Esophagus mucosa (tissue), 1 donor: ENCODE measurements at places on chromosomes 11 and 22. TPM values are rescaled to one million over a fixed set of nuclear protein-coding genes. Genes with fewer than 3 reads are reported as not detected.

Gene SLC22A12
- not detected for total RNA-seq

Gene CCDC87
- total RNA-seq, result 0.16 TPM

DNA sequence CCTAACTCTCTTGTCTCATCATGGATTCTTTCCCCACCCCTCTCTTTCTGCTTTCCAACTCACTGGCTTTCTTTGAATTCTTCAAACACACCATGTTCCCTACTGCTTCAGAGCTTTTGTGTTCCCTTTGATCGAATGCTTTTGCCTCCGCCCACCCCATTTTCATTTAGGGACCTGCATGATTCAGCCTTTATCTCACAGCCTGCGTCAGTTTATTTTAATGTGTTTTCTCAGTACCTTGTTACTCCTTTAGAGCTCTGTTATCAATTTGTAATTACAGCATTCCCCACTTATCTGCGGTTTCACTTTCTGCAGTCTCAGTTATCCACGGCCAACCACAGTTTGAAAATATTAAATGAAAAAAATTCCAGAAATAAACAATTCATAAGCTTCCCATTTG, 451.3 kb downstream of the METTL15 start:
- no peak for ATAC-seq

GRCh38 chr11:26070714-26071380, 261.1 kb upstream of the ANO3 start:
- no peak for ATAC-seq

GRCh38 chr11:75966537-75967287, 151.7 kb downstream of the UVRAG start:
- ATAC-seq, result no peak

DNA sequence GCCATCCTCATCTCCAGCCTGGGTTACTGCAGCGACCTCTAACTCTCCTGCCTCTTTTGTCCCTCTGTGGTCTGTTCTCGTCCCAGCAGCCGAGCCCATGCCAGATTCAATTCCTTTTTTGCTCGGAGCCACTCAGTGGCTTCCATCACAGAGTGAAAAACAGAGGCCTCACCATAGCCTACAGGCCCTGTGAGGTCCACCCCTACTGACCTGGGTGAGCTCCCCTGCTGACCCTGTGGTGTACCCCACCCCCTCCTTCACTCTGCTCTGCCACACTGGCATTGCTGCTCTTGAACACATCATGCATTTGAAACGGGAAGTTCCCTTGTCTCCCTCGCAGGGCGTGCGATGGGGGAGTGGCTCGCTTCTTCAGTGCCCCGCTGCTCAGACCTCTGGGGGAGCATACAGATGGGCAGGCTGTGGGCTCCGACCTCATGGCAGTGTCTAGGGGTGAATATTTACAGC, 2.1 kb downstream of the AIP start:
- ATAC-seq, result no peak

DNA sequence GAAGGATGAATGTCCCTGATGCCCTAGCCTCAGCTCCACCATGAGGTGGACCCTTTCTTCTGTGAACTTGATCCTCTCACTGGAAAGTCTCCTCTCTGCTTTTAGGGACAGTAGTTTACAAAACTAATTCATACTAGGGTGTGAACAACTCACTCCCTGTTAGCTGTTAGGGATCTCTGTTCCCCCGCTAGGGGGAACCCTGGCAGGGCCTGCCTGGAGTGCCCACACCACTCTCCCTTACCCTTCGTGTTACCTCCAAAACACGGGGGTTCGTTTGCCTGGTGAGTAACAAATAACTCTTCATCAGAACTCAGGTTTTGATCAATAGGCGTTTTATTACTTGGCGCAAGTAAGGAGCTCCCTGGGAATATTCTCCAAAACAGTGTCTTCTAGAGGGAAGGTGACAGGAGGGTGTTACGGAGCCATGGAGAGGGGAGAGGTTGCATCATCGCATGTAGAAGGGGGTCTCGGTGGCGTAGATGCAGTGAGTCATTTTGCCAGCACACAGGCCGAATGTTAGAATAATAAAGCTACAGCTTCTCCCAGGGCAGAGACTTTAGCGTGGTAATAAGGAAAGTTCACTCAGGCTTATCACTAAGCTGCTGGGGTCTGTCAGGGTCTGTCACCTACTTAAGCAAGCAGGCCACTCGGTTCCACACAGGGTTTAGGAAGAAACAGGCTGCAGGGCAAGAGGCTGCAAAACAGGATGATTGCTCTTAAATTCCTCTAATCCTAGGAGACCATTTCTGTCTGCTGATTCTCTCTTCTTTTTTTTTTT, 45.8 kb downstream of the C11orf96 start:
- no peak for ATAC-seq

- ATAC-seq, result peak; percentile 96
Measured at GRCh38 chr11:70048279-70049024, 29.7 kb upstream of the ANO1 start.

- no peak for ATAC-seq
Measured at GRCh38 chr11:109371444-109372176, 50.4 kb upstream of the C11orf87 start.

- ATAC-seq, result no peak
Measured at GRCh38 chr22:21832291-21833290, 34.9 kb downstream of the MAPK1 start.

GRCh38 chr11:113314389-113315301, at the start of gene TTC12:
Gene TTC12, plus strand, starts transcription at chr11:113314583. Its CDS starts 1,675 bp downstream, at chr11:113316258.
- ATAC-seq, result peak; percentile 99

- no peak for ATAC-seq
Measured at GRCh38 chr11:113895367-113896155, 9.0 kb upstream of the HTR3B start.

- no peak for ATAC-seq
Measured at GRCh38 chr11:5384335-5384734, 723 bp downstream of the OR51M1 start.

DNA sequence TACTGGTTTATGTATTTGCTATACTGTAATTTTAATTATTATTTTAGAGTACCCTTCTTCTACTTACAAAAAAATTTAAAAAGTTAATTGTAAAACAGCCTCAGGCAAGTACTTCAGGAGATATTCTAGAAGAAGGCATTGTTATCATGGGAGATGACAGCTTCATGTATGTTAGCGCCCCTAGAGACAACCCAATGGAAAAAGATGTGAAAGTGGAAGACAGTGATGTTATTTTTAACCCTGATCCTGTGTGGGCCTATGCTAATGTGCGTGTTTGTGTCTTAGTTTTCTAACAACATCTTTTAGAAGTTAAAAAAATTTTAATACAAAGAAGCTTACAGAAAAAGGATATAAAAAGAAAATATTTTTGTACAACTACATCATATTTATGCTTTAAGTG, 205.0 kb downstream of the FAM76B start:
- ATAC-seq, result no peak
